ENCODE measurements at places on chromosomes 13 and 19. TPM values are rescaled to one million over a fixed set of nuclear protein-coding genes. Genes with fewer than 3 reads are reported as not detected.

Gene WDR62
- total RNA-seq = 24.9 TPM

- no peaks in the 10 kb centered on the region for H3K36me3 ChIP-seq
- no peak overlapping the region for H3K4me3 ChIP-seq
- H3K27me3 ChIP-seq = no peaks in the 10 kb centered on the region
- no peaks in the 10 kb centered on the region for H3K4me1 ChIP-seq
Measured at GRCh38 chr13:81171065-81171647, 830.2 kb upstream of the SPRY2 start.

GRCh38 chr13:112879283-112879833, 89.7 kb upstream of the MCF2L start:
- no peaks in the 10 kb centered on the region for H3K27me3 ChIP-seq
- no peak overlapping the region for H3K27ac ChIP-seq
- peaks cover 4% of the 10 kb centered on the region for H3K4me1 ChIP-seq
- H3K36me3 ChIP-seq = peaks cover 6% of the 10 kb centered on the region
- no peak overlapping the region for H3K4me3 ChIP-seq
- no peak for DNase-seq

Gene CTU1
- 9.4 TPM for total RNA-seq

DNA sequence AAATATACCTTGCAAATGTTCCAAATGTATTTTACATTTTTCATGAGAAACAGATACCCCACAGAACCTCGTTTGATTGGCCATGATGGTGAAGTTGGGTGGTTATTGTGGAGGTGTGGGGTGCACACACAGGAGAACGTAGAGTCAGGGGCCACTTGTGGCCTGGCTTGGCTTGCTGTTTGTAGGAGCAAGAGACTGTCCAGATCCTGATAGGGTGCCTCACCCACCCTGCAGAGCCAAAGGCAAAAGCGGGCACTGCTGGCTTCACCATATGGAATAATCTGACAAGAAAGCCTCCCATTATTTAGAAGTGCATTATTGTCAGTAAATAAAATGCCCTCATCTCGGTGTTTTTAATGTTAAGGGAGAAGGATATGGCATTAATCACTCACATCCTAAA, 330.2 kb downstream of the TEX29 start:
- H3K4me3 ChIP-seq = no peak overlapping the region
- no peak for DNase-seq
- no peaks in the 10 kb centered on the region for H3K4me1 ChIP-seq
- peaks cover 20% of the 10 kb centered on the region for H3K27me3 ChIP-seq
- no peak overlapping the region for H3K27ac ChIP-seq
- H3K36me3 ChIP-seq = no peaks in the 10 kb centered on the region

- no peaks in the 10 kb centered on the region for H3K27me3 ChIP-seq
- H3K4me1 ChIP-seq = peaks cover 2% of the 10 kb centered on the region
- no peak overlapping the region for H3K4me3 ChIP-seq
- H3K27ac ChIP-seq = no peak overlapping the region
- DNase-seq = no peak
- H3K36me3 ChIP-seq = peaks cover 9% of the 10 kb centered on the region
Measured at GRCh38 chr13:41791056-41791455, 169.9 kb downstream of the VWA8 start.

DNA sequence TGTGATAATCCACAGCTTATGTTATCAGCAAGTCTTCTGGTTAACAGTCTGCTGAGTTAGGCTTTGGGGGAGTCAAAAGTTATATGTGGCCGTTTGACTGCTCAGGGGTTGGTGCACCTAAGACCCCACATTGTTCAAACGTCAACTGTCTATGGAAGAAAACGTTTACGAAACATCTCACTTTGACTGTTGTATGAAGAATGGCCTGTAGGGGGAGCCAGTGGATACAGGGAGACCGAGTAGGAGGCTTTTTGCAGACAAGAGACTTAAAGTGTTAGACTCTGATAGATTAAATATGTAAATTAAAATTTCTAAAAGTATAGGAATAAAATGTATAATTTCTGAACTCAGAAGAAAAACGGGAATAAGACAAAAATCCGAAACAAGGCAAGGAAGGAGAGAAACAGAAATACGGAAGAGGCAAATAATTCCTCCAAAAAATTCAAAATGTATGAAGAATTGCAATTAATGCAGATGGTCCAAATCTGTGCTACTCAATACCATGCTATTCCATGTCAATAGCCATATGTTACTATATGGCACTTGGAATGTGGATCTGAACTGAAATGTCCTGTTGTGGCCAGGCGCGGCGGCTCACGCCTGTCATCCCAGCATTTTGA, 37.8 kb downstream of the TNFSF14 start:
- peaks cover 25% of the 10 kb centered on the region for H3K4me1 ChIP-seq
- no peak overlapping the region for H3K4me3 ChIP-seq
- H3K36me3 ChIP-seq = peaks cover 2% of the 10 kb centered on the region
- no peak overlapping the region for H3K27ac ChIP-seq
- H3K27me3 ChIP-seq = peaks cover 8% of the 10 kb centered on the region
